Stimulated activated CD4-positive, alpha-beta T cell treated with anti-CD3 and anti-CD28 coated beads, Interleukin-1b, Interleukin-23, amount 100 ng/mL, for 1 hour (primary cell): ENCODE measurements at places on chromosomes 6 and 20.

DNA sequence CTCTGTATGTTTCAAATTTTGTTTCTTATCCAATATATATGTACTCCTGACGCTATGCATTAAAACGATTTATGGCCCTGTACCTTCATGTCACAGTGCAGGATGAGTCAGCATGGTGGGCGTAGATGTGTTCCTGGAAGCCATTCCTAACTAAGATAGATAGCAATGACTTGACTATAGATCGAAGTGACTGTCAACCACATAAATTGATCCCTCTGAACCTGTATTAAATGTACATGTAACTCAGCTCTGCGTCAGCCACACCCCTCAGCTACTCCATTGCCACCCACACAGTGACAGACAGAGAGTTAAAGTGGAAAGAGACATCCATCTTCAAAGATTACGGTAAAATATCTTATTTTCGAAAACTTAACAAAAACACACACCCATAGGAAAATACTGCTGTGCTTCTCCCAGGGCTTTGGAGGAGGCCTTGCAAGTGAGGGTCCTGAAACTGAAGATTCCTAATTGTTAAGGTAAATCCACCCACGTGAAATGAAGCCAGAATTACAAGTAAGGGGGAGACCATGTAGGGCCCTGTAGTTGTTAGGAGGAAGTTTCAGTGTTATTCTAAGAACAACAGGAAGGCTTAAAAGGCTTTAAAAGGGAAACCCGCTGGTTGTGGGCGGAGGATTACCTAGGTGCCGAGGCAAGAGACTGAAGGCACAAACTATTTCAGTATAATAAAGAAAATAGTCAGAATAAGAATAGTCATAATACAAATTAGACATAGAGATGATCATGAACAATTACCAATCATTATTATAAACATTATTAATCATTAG is 10.3 kb upstream of the RAD21L1 start:
- DNase-seq = no peak

- no peak for DNase-seq
Observed at GRCh38 chr6:1278061-1278720, 33.7 kb upstream of the FOXQ1 start.

DNA sequence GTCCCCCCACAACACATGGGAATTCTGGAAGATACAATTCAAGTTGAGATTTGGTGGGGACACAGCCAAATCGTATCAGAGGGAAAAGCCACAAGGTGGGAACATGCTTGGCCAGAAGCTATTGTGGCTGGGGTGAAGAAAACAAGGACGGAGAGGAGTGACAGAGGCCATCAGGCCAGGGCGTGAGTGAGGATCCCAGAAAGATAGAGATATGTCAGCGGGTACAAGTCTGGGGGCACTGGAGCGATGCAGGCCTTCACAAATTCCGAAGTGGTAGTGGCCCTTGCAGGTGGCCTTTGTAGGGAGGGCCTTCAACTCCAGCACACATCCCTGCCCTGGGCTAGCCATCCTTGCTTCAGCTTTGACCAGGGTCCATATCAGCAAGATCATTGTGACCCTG is 159.1 kb downstream of the BCAS1 start:
- DNase-seq = no peak

DNA sequence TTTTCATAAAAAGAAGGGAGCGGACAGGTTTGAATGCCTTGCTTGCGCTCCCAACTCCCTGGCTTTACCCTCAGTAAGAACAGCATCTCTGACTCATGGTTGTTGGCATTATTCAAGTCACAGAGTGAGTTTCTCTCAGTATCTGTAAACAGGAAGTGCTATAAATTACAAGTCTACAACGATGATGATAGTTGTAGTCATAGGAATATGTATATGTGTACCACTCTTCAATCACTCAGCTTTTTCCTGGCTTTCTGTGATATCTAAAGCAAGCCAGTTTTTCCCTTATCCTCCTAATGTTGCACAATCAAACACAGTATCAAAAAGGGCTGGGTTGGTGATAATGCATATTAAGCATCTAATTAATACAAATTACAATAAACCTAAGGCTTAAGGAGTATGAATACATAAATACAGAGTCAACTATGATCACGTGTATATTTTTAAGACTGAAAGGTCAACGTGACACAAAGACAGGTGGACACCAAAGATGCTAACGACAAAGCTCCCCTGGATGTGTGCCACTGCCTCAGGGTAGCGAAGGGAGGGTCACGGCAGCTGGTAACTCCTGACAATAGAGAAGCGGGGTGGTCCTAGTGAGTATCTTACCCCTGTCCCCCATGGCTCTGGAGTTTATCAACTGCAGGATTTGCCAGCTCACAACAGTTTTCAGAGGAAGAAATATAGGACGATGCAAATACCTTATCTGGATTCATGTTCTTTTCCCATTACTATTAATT is 202.8 kb downstream of the BTBD9 start:
- no peak for DNase-seq

DNA sequence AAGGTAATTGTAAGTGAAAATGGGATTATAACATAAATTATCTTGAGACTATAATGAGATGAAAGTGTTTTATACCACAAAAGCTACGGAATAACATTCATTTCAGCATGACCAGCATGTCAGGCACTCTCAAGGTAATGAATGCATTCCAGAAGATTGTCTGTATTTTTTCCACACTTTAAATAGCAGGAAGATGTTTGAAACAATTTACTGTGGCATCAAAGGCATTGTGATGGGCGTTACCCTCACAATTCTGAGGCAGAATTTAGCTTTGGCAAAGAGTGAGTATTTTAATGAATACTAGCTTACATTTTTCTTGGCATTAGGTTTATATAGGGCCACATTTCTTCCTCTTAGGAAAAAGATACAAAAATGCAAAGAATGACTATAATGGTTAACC is 627.2 kb downstream of the BCKDHB start:
- DNase-seq = no peak

DNA sequence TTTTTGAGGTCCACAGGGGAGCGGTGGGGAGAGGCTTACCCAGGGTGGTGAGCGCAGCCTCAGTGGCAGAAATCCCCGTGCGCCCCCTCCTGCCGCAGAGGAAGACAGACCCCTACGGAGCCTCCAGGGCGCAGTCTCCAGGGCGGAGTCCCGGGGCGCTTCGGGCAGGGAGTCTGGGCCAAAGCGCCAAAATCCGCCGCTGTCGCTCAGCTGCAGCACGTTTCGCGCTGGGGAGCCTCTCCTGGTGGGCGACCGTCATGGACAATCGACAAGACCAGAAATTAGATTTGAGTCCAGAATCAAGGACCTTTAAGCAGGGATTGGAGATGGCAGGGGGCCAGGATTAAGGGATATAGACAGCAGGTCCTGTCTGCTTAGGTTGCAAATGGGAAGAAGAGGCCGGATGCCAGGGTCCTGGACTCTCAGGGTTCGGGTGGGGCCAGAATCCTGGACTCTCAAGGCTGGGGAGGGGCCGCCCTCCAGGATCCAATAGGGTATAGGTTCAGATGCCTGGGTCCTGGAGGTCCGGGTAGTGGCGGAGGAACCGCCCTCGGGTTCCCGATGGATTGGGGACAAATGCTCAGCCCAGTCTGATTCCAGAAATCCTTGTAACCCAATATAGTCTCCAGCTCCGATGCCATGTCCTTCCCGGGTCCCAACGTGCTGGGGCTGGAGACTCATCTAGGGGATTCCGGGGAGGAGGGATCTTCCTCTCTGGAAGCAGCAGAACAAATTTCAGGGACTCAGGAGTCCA is 7.9 kb upstream of the HLA-E start:
- DNase-seq = no peak

GRCh38 chr6:11585426-11586016 is 48.0 kb downstream of the TMEM170B start:
- no peak for DNase-seq

DNA sequence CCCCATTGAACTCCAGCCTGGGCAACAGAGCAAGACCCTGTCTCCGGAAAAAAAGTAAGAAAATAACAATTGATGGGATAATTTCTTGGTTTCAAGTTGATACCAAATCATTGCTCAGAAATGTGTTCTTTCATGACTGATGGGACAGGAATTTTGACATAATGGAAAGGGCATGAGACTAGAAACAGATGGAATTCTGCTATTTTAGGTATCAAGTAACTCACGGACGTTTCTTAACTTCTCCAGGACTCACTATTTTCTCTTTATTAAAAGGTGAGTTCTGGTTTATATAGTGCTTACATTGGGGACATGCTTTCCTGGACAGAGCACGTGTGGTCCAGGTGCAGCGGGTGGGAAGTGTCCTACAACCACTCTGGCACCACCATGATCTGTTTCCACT is 6.0 kb upstream of the DSP start:
- DNase-seq = no peak
